GM03348 (cell line): ENCODE measurements at places on chromosomes 2 and 18.

- DNase-seq: no peak
Observed at GRCh38 chr18:35826477-35826876, 146.0 kb upstream of the RMP24 start.

- DNase-seq: no peak
Observed at GRCh38 chr2:219864154-219864553, 236.7 kb downstream of the SLC4A3 start.

DNA sequence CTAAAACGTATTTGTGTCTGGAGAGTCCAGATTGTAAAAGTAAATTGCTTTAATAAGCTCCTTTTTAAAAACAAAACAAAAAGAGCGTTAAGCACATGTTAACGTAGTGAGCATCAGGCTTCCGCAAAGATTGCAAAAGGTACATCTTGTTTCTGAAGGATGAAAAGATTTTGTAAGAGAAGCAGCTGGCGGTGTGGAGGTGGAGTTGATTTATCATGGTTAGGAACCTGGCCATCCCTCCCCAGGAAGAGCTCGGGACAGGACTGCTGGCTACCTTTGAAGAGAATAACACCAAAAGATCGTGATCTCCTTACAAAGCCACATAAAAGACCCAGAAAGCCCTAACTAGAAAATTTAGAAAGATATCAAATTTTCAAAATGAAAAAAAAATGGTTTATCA, 132.2 kb downstream of the DNER start:
- DNase-seq: no peak

DNA sequence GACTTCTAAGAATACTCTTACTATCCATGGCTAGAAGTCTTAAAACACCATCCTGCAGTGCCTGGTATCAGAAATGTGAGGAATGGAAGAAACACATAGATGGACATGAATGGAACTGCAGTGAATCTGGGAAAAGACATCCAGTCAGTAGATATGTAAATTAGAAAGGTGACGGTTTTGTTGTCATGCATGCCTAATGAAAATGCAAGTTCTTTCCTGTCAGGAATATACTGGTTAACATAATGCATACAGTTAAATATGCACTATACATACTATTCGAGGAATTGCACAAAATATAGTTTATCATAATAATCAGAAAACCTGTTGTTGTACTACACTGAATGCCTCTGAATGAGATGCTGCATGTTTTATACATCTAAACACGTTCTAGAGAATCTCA, 190.6 kb upstream of the ITGA4 start:
- DNase-seq: no peak

- no peak for DNase-seq
Observed at GRCh38 chr2:30770816-30771576, 36.2 kb downstream of the CAPN13 start.

DNA sequence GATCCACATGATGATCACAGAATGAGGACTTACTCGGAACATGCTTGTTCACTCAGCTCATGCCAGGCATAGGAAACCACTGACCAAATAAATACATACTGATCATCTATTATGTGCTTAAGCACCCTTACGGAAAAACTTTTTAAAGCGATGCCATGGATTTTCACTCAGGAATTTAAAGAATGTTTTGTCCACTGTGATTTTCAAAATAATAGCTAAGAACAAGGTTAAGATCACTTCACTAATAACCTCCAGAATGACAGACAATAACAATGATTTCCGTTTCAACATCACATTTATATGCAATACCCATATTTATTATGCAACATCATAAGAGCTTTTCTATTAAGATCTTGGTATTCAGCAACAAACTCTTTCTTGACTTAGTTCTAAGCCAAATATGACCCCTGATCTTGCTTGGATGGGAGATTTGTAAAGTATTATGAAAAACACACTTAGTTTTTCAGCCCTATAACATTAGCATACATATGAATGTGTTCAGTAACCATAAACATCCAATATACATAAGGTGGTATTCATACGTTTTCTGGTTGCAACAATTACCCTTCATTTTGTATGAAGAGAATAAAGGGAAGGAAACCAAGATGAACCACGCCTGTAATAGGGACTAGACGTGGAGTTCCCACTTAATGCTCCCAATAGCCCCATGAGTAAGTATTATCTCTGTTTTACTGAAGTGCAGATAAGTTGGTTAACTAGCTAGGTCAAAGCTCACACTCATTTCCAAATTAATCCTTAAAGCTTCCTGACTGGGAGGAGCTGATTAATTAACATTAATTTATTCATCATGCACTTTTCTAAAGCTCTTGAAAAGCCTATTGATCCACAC, 1.9 kb downstream of the CD302 start:
- DNase-seq: peak; percentile 14
